Tibial nerve (tissue), 4 donors: ENCODE measurements at places on chromosomes 5 and 9.

DNA sequence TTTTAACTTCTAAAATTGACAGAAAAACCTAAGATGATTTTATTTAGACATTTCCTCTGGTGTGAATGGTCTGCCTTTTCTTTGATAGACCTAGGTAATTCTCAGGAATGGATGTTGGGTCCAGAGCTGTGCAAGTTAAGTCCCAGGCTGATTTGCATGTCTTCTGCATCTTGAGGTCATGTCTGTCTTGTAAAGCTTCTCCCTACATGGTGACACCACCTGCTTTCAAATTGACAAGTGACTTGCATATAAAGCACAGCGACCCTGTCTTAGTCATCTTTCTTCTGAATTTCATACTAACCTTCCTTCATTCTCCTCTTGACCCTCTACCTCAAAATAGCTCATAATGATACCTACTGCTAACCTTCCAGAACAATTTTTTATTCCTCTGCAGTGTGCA, 29.2 kb downstream of the OSTF1 start:
- DNase-seq, result no peak

- DNase-seq, result peak; percentile 56
Observed at GRCh38 chr9:16386007-16386826, 484.3 kb downstream of the BNC2 start.

- DNase-seq, result no peak
Observed at GRCh38 chr9:7089406-7090193, 331.8 kb downstream of the KDM4C start.

- DNase-seq, result no peak
Observed at GRCh38 chr9:105073147-105073546, 145.2 kb upstream of the ABCA1 start.

DNA sequence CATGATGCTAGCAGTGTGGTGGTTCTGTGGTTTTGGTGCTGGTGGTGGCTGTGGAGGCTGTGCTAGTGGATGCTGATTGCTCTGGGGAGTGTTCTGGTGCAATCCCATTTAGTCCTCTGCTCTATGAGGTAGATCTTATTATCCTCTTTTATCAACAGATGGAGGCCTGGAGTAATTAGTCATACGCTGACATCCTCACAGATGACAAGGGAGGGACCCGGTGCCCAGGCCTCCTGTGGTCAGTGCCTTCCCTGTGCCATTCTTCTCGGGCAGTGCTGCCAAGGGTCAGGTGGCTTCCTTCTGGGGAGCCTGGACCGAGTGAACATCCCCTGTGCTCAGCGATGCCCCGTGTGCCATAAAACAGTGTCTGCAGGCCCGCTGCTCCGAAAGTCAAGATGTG, 74.5 kb downstream of the COL5A1 start:
- no peak for DNase-seq

DNA sequence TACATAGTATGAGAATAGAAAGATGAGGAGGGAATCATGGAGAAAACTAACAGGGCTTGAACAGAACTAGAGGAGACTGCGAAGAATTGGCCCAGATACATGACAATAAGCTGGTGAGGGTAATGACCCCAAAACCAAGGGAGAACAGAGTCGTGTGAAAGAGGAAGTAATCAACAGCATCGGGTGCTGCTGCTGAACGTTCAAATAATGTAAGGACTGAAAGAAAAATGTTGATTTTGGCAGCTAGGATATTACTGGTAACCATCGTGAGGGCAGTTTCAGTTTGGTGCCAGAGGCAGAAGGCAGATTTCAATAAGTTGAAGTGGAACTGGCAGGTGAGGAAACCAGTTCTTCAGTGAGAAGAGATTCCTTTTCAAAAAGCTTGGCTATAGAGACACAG, 66.8 kb upstream of the SMC2 start:
- no peak for DNase-seq

GRCh38 chr9:14052359-14052758, 261.6 kb downstream of the NFIB start:
- DNase-seq, result no peak
